ENCODE measurements at places on chromosomes 2 and 18.

DNA sequence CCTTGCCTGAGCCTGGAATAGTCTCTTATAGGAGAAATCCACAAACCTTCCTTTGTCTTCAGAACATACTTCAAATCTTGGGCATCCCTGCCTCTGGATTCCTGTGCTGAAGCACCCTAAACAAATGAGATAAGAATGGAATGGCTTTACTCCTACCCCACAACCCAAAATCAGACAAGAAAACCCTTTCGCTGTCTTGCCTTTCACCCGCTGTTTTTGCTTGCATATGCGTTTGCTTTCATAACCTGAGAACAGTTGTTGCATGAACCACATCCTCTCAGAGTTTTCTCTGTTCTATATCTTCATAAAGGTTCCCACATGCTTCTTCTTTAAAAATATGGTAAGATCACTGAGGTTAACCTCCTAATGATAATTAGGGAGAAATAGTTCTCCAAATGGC is 132.1 kb upstream of the MAP3K20 start:
- DNase-seq: no peak

DNA sequence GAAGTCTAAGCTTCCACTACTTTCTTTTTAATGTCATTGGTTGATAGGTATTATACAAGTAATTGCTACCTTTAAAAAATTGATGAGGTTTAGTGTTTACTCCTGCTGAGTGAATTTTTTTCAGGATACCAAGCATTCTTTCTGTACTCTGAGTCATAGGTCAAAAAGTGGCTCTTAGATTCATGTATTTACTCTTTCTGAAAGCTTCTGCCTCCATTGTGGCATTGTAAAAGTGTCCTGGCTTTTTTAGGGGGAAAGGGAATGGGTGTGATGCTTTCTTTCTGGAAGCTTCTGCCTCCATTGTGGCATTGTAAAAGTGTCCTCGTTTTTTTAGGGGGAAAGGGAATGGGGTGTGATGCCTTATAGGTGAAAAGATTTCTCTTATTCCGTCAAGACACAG is 286.5 kb downstream of the LPIN1 start:
- DNase-seq: no peak

DNA sequence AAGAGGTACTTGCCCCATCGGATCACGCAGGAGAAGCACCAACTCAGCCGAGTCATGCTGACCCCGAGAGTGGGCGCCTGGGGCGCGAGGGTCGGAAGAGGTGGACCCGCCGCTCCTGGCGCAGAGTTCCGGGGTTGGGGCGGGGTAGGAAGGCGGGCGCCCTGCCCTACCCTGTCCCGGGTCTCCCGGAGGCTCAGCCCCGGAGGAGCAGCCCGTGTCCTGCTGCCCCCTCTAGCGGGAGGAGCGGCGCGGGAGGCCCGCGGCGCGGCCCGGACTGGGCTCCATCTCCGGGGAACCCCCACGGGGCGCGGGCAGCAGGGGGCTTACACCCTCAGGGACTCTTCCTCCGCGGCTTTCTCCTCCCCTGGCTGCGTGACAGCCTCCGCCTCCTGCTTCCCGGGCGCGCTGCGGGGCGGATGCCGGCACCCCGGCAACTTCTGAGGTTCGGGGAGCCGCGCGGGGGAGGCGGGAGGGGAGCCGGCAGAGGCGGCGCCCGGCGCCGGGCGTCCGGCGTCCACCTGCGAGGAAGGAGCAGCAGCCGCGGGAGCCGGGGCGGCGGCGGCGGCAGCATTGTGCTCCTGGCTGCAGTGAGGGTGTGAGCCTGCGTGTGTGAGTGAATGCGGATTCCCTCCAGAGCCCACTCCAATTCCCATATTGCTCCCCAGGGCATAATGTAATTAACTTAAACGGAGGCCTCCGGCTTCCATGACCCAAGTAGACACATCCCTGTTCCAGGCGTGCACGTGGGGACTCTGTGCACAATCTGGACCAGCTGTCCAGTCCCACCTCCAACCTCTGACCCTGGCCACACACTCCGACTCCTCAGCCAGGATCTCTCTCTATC is 7.6 kb upstream of the TNS1 start:
- peak; percentile 92 for DNase-seq

DNA sequence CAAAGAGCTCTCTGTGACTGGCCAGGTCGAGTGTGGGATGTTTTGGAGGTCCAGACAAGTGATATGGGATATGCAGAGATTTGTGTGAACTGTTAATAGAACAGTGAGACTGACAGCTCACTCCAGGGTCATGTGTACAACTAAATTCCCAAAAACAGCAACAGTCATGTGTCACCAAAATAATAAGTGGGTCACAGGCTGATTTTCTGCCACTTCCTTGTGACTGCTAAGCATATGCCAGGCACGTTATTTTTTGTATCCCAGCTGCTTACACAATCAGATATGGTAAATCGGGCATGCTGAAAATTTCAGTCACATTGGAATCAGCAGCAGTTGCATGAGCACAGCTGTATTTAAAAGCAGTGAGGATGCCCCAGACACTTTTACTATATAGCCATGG is 198.7 kb downstream of the PTGR3 start:
- no peak for DNase-seq

DNA sequence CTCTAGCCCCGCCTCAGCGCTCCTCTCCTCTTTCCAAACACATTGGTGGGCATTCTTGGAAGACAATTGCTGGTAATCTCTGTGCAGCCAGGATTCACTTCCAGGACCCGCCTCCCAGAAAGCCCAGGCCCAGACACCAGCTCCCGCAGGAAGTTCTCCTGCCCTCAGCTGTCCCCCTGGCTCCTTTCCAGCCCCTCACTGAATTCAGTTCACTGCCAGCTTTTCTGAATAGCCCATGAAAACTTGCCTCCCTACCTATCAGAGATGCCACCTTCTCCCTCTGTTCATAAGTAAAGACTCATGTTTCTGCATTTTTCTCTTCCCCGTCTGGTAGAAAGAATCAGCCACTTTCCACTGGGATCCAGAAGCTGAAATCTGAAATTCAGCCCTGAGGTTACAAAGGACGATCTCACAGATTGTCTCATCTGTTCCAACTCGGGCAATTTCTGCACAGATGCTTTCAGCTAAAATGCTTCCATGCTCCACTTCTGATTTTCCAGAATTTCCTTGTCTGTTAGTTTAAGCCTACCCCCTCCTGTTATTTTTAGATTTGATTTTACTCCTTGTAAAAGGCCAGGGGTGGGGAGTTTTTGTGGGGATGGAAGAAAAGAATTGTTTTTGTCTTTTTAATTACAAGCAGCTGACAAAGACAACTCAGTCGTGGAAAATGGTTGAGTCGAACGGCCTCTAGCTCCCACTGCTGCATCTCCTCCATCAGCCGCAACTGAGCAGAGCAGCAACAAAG is 98.1 kb downstream of the SP3 start:
- DNase-seq: no peak

GRCh38 chr2:219207884-219208740 is 1.5 kb downstream of the ZFAND2B start:
- no peak for DNase-seq

DNA sequence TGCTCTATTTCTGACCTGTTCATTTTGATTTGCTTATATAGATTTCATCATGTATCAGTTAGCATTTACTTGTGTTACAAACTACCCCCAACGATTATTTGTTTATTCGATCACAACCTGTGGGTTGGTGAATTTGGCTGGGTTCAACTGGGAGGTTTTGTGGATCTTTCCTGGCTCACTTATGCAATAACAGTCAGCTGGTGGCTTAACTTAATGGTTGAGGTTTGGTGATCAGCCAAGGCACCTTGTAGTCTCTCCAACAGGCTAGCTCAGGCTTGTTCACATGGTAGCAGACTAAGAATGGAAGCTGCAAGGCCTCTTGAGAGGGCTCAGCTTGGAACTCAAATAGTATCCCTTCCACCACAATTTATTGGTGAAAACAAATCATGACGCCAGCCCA is 5.4 kb upstream of the PUM2 start:
- peak; percentile 58 for DNase-seq

DNA sequence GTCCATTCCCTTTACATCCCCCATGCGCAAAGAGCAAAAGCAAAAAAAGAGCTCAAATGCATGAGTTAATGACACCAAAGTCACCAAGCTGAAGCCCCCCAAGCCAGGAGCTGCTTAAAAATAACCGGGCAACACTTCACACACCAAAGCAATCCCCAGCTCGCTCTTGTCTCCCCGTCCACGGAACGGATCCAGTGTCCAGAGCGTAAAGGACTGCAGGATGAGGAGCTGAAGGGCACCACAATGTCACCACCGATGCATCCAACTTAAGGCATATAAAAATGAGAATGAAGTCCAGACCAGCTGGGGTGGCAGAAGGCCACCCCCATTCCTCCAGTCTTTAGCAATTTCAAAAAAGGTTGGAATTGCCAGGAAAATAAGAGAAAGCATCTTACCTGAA is 8.7 kb downstream of the SMAD7 start:
- DNase-seq: no peak

GRCh38 chr2:146870691-146871090 is 974.1 kb upstream of the ACVR2A start:
- DNase-seq: no peak

- DNase-seq: peak; percentile 56
Measured at GRCh38 chr2:19349911-19350677, 8.3 kb downstream of the OSR1 start.

DNA sequence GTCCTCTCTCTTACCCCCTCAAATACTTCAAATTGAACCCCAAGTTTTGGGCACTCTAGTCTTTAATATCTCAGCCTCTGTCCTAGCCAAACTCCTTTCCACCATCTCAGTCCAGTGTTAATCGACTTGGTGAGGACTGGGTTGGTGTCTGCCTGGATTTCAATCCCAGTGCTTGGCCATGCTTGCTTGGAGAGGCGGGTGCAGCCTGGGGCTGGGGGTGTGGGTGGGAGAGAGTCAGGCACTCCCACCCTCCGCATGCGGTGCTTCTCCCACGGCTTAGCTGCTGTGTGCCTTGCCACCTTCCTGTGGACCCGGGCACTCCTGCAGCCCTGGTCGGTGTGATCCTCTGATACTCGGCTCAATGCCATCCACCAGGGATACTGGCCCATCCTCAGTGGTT is 220.8 kb upstream of the HDAC4 start:
- DNase-seq: no peak

DNA sequence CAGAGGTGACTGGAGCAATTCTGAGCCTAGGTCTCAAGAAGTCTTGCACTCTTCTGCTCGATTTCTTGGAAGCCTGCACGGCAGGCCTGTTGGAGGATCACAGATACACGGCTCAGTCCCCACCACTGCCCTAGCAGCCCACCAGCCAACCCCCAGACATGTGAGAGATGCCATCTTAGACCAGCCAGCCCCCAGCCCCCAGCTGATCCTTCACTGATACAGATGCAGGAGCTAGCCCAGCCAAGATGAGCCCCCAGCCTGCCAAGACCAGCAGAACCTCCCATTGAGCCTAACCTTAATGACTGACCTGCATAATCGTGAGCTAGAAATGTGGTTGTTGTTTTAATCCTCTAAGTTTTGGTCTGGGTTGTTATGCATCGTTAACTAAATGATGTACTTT is 47.5 kb downstream of the INHBB start:
- no peak for DNase-seq

- no peak for DNase-seq
Measured at GRCh38 chr2:142020368-142020767, 110.4 kb downstream of the LRP1B start.

DNA sequence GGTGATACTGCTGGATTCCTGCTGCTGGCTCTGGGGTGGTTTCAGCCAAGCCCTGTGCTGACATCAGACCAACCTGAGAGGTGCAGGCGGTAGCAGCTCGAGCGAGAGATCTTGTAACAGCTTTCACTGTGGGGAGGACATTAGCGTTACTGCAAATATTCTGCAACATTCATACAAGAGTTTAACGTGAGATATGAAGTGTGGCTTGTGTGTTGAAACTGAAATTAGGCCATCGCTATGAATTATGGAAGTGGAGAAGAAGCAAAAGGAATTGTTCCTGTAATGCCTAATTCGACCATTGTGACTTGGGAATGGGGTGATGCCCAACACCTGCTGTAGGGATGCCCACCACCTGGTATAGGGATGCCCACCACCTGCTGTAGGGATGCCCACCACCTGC is 6.5 kb upstream of the MLPH start:
- no peak for DNase-seq

DNA sequence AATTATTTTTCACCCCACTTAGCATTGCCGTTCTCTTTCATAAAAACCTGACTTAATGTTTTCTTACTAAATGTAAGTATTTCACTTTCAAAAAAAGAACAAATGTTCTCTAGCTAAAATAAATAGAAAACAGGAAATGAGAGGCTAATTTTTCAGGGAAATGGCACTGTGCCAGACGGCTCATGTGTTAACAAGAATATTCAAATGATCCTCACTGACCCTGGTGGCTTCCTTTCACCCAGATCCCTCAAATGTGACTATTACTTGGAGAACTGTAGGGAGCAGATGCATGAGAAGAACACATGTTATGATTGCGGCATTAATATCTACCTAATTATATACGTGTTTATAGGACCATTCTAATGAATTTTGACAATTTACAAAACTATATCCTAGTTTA is 827.7 kb downstream of the SOCS6 start:
- no peak for DNase-seq

DNA sequence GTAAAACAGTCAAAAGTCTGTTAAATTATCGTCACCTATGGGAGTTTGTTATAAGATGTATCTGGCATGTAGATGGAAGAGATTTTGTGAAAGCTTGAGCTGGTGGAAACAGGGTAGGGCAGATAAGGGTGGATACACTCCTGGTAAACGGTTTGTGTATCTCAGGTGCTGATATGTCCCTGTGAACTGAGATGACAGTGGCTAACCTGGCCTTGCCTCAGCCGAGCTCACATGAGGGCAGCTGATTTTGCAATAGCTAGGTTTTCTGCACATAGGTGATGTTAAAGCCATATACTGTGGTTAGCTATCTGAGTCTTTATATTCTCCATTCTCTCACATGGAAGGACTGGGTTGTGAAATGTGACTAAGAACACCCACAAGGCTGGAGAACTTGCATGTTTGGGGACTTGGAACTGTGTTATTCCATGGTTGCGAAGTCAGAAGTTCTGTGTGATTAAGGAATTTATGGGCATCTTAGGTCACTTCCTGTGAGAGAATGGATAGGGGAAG is 205.1 kb downstream of the TPGS2 start:
- DNase-seq: no peak

- no peak for DNase-seq
Measured at GRCh38 chr2:221444106-221444505, 128.0 kb downstream of the EPHA4 start.

GRCh38 chr2:197324801-197325200 is 14.2 kb upstream of the ANKRD44 start:
- no peak for DNase-seq

- no peak for DNase-seq
Measured at GRCh38 chr2:56376699-56377665, 193.2 kb downstream of the CCDC85A start.

DNA sequence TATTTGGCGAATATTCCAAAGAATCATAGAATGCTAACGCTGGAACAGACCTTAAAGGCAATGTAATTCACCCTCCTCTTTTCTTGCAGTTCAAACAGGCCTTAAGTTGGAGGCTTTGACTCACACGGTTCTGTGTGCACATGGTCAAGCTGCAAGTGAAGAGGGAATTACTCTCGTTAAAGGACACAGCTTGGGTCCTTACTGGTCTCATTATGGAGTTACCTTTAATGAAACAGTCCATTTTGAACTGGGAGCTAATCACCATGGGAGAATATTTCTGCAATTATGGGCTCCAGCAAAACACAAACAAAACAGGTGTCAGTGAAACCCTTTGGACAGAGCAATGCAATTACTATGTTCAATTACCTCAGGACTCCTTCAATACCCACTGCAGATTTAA is 135.5 kb downstream of the GAREM1 start:
- DNase-seq: no peak

- DNase-seq: no peak
Measured at GRCh38 chr2:214542295-214542694, 131.4 kb downstream of the VWC2L start.

- DNase-seq: no peak
Measured at GRCh38 chr18:79608069-79608468, 71.5 kb upstream of the CTDP1 start.

GRCh38 chr2:176129813-176130146 is 275 bp downstream of the HOXD8 start:
- no peak for DNase-seq

All from upper lobe of left lung (tissue), 6 donors.